ENCODE measurements at places on chromosomes 1 and 21.

DNA sequence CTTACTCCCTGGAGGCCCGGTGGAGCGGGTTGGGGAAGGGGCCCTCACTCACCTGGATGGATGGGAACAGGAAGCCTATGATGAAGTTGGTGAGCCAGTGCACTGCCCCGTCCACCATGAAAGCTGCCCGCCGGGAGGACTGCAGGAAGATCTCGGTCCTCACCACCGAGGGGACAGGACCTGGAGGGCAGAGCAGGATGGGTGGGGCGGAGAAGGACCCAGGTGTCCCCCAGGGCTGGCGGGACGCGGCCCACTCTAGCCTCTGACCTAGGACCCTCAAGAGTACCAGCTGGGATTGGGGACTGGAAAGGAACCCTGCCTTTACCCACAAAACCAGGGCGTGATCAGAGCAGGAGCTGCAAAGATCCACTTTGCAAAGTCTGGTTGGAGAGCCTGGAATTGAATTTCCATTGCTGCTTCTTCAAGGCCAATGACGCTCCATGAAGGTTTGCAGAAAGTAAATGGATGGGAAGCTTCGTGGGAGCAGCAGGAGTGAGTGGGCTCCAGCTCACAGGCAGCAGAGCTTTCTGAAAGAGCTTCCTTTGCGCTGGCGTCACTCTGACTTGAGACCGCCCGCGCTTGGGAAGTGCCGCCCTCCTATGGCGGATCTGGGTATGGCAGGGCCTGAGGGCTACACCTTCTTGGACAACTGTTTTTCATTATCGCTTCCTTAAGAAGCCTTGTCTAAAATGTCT lies 21.4 kb downstream of the SLC2A7 start:
- H3K27me3 ChIP-seq: peaks cover 9% of the 10 kb centered on the region
- H3K27ac ChIP-seq: no peak overlapping the region
- DNase-seq: peak; percentile 53
- H3K4me1 ChIP-seq: no peaks in the 10 kb centered on the region

DNA sequence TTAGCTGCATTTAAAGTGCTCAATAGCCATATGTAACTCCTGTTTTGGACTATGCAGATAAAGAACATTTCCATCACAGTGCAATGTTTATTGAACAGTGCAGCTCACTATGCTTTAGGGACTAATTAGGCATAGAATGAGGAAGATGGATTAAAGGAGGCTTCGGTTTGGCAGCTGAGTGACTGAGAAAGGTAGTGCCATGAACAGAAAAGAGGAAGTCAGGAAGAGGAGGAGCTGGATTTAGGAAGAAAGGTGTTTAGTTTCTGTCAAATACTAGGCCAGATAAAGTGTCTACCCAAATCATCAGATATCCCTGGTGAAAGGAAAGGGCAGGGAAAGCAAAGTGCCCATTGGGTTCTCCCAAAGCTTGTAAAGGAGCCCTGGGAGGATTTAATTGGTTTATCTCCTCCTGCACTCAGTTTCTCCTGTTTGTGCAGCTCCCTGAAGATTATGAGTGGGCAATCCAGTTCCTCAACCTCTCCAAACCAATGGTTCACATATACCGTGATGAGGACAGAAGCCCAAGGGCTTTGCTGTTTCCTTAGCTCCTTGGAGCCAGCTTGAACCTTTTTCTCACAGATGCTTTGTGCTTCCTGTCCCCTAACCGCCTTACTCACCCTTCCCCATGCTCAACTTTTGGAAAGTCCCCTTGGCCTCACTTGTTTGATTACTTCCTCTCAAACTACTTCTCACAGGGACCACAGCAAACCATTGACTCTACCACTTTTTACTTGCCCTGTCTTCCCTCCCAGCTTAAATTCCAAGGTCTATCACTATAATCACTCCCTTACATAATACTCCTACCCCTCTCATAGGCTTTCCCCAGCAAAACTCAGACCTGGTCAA lies 3.5 kb upstream of the RAP1A start:
- H3K27ac ChIP-seq: peak overlapping the region; percentile 23
- H3K4me1 ChIP-seq: peaks cover 51% of the 10 kb centered on the region
- no peak for DNase-seq
- peaks cover 6% of the 10 kb centered on the region for H3K36me3 ChIP-seq

GRCh38 chr1:181251713-181252075 lies 163.2 kb downstream of the IER5 start:
- H3K4me1 ChIP-seq: no peaks in the 10 kb centered on the region
- H3K27me3 ChIP-seq: peaks cover 47% of the 10 kb centered on the region
- DNase-seq: no peak

DNA sequence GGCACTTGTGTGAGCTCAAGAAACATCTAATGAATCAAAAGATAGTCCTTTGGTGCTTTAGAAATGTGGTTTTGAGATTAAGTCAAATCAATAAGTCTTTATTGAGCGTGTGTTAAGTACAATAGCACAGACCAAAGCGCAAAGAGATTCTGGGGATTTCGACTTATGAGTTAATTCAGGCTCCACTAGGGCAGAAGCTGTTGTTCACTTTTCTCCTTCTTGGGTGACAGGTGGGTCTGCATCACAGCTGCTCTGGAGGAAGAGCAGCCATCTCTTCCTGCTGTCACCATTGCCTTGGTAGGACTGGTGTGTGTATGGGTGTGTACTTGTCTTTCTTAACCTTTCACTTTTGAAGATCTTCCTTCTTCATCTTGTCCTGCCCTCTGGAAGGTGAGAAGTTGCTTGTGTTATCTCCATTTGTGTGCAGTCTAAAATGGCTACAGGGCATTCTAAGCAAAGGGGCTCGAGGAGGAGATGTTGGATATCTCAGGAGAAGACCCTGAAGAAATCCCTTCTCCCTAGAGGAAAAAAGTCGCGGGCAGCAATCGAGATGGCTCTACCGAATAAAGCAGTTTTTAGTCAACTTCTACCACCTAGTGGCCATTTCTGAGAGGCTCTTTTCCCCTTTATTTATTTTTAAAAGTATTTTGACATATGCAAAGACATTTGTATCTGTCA lies 22.9 kb upstream of the DISC1 start:
- H3K36me3 ChIP-seq: no peaks in the 10 kb centered on the region
- no peaks in the 10 kb centered on the region for H3K27me3 ChIP-seq
- peak; percentile 27 for DNase-seq
- peak overlapping the region; percentile 25 for H3K27ac ChIP-seq

GRCh38 chr1:224525411-224526040 lies 90.6 kb upstream of the CNIH3 start:
- DNase-seq: no peak
- H3K4me1 ChIP-seq: no peaks in the 10 kb centered on the region
- no peaks in the 10 kb centered on the region for H3K27me3 ChIP-seq
- H3K27ac ChIP-seq: no peak overlapping the region
- H3K4me3 ChIP-seq: no peak overlapping the region
- no peaks in the 10 kb centered on the region for H3K36me3 ChIP-seq

DNA sequence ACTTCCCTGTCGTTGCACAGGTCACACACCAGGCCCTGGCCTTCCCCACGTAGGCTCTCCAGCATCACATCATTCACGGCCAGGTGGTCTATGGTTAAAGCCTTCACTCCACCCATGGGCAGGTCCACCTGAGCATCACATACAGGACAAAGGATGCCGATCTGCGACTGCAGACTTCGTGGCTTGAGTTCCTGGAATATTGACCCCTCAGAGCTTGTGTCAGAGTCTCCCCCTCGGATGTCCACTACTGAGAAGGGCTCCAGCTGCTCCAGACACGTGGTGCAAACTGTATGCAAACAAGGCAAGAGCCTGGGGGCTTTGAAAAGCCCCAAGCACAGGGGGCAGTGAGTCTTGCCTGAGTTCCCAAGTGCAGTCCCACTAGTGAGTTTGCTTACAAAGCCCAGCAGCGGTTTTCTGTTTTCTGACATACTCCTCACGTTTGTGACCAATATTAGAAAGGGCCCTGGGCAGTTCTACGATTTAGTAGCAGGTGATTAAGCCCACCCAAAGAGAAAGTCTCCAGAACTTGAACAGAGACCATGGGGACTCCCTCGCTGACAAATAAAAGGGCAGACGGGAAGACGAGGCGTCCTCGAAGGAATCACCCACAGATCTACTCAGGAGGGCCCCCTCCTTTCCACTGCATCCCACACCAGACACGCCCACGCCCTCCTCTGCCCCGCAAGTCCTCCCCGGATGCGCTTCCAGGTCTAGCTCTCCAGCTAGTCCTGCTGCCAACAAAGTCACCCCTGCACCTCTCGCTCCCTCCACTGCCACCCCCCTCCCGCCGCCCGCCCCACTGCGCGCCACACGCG lies 568 bp downstream of the TRIM45 start:
- no peak overlapping the region for H3K27ac ChIP-seq
- H3K36me3 ChIP-seq: no peaks in the 10 kb centered on the region
- no peak for DNase-seq
- H3K27me3 ChIP-seq: no peaks in the 10 kb centered on the region

DNA sequence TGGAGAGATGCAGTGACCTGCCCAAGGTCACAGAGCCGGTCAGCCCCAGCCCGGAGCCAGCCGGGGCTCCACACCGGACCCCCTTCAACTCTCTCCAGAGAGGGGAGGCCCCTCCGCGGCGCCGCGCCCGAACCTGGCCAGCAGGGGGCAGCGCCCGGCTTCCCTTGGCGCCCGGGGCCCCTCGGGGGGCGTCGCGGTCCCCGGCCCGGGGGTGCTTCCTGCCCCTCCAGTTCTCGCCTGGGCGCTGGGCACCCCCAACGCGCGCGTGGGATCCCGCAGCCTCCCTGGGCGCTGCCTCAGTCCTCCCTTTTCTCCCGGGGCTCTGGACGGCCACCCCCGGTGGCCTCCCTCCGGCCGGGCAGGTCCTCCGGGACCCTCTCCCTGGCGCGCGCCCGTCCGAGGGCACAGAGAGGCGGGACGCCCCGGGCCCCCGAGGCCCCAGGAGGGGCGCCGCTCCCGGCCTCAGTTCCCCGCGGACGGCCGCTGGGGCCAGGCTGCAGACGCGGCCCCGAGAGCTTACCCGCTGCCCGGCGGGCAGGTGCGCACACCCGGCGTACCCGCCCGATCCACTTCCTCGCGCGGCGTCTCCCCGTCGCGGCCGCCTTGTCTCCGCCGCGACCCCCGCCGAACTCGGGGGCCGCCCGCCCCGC lies 406 bp downstream of the HTR1D start:
- no peak overlapping the region for H3K27ac ChIP-seq
- peaks cover 2% of the 10 kb centered on the region for H3K36me3 ChIP-seq
- peaks cover 90% of the 10 kb centered on the region for H3K27me3 ChIP-seq
- DNase-seq: peak; percentile 20
- no peaks in the 10 kb centered on the region for H3K4me1 ChIP-seq
- peak overlapping the region; percentile 29 for H3K4me3 ChIP-seq
